ENCODE measurements at places on chromosomes 4 and X.
A peak's percentile ranks its signal among the peaks of the same experiment; 100 is the strongest.

- no peak for DNase-seq
Measured at GRCh38 chr4:103645991-103646390, 73.8 kb downstream of the TACR3 start.

DNA sequence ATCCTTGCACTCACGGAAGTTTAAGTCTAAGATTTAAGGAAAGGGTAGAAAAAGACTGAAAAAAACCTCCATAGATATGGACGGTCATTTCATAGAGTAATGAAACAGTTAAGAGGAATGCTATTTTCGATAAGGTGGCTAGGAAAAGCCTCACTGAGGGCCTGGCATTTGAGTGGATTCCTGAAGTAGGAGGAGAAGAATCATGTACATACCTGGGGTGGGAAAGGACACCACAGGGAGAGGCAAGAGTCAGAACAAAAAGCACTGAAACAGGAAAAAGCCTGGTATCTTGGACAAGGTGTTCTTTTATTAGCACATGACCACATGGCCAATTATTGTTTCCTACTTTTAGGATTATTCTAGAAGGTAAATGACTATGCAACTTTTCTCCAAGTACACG, 547.2 kb upstream of the DIPK2B start:
- DNase-seq, result no peak

GRCh38 chr4:40629401-40630334, at the start of gene RBM47:
TSS of gene RBM47 (minus strand) at chr4:40629864. CDS start at chr4:40438893, 190,971 bp downstream.
- DNase-seq, result peak; percentile 60

- DNase-seq, result no peak
Measured at GRCh38 chr4:179291657-179292056, 1849.4 kb upstream of the AGA start.

DNA sequence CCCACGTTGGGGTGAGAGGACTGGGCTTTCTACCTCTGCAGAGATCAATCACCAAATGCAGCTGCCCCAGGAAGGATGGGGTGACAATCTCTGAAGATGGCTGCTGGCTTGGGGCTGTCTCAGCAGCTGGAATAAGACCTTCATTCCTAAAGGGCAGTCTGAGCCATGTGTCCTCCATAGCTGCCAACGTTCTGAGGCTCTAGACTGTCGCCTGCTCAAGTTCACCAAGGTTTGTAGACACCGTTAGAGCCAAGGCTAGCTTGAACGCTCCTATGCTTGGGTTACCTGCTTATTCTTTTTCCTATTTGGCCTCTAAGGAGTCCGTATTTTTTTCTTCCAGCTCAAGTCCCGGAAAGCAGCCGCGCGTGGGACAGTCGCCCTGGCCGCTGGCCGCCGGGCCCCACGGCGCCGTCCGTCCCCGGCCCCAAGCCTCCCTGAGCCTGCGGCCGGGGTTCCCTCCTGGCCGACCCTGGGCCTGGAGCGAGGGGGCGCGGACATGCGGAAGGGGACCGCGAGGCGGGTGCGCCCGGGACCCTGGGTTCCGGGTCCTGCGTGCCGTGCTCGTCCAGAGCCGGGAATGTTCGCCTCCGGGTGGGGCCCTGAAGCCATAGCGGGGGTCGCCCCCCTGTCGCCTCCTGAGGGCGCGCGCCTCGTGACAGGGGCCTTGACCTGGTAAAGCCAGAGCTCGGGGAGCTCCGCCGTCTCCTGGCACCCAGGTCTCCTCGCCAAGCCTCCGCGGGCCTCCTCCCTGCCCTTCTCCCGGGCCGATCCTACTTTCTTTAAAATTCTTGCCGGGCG, 23.3 kb downstream of the MRFAP1 start:
- DNase-seq, result no peak

DNA sequence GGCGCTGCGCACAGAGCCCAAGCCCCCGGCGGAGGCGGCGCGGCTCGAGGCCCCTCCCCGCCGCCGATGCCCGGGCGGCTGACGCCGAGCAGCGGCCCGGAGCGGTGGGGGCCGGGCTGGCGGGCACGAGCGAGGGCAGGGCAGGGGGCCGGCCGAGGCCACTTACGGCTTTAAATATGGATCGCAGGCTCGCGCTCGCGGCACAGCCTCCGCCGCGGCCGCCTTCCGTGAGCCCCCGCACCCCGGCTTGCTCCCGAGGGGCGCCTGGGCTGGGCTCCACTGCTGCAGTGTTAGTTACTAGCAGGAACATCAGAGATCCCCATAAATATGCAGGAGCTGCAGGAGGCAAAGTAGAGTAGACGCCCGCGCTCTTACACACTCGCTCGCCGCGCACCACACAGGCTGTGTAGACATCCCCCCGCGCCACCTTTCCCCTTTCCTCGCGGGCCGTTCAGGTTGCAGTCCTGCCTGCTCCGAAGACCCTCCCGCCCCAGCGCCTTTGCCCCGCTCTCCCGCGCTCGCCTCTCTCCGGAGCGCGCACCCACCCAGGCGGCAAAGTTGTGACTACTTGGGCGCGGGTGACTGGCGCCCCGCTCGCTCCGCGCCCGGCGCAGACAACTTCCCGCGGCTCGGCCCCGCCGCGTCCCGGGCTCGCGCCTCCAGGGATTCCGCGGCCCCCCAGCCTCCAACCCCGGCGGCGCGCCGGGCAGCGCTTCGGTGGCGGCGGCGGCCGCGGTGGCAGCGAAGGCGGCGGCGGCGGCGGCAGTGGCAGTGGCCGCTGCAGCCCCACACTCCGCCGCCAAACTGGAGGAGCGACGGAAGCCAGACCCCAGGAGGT, 152.0 kb upstream of the SLC4A4 start:
- DNase-seq, result peak; percentile 59

GRCh38 chr4:165351359-165352130, 24.1 kb downstream of the MSMO1 start:
- DNase-seq, result no peak

DNA sequence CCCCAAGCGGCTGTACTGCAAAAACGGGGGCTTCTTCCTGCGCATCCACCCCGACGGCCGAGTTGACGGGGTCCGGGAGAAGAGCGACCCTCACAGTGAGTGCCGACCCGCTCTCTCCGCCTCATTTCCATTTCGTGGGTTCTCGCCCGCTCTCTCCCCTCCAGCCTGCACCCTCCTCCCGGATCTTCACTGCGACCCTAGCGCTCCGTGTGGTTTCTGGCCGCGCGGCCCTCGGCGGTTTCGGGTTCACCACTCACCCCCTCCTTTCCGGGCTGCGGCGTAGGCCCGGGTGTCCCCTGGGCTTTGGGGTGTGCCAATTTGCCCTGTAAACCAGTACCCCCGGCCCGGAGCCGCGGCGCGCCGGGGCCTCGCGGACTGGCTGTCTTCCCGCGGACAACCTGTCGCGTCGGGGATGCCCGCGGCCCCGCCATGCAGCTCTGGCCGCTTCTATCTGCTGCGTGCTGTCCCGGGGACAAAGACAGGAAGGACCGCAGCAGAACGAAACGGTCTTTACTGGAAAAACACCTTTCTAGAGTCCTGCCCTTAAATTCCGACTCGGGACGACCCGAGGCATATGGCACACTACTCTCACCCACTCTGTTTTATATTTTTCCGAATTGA, 737 bp downstream of the FGF2 start:
- no peak for DNase-seq

DNA sequence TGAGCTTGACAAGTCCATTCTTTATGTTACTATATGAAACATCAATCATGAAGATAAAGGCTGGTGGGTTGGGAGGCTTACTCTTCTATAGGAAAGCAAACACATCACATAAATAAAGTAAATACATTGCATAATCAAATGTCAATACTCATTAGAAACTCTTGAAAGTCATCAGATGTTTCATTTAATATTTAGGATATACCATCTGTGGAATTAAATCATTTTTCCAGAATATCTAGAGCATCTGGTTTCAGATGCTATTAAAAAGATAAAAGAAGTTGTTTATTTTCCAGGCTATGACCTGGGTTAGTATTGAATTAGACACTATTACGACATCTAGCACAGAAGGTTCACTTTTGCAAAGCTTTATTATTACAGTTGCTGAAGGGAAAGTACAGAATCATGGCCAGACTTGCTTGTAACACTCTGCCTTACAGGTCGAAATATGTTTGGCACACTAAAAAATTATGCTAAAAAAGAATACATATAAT, 72.6 kb downstream of the METTL14 start:
- DNase-seq, result peak; percentile 26

- DNase-seq, result no peak
Measured at GRCh38 chr4:102759831-102760644, 730 bp downstream of the MANBA start.

DNA sequence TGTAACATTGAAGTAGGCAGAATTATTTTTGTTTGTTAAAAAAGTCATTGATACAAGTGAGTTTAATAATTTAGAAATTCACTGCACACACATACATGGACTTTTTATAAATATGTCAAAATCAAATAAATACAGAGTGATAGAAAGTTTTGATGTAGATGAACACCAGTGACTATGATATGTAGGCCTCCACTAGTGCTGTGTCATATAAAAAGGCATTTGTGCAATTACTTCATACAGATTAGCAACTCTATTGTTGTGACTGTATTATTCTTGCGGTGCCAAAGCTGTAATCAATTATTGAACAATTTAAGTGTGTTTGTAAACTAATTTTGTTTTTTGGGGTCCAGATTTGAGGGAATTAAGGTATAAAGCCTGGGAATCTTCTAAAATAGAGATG, 366.2 kb upstream of the PITX2 start:
- DNase-seq, result no peak

All from renal cortex interstitium (tissue), 15 donors.